ENCODE measurements at places on chromosomes 1 and 21. TPM values are rescaled to one million over a fixed set of nuclear protein-coding genes. Genes with fewer than 3 reads are reported as not detected.
A peak's percentile ranks its signal among the peaks of the same experiment; 100 is the strongest.

C1orf74 gene
- total RNA-seq, result 2.3 TPM

AGMAT gene
- total RNA-seq, result 0.13 TPM

S100A2 gene
- total RNA-seq, result 1.9 TPM

ADGRL4 gene
- 13.5 TPM for total RNA-seq

KPRP gene
- not detected for total RNA-seq

CRP gene
- total RNA-seq, result not detected

GPR3 gene
- 0.30 TPM for total RNA-seq

USH2A gene
- total RNA-seq, result 0.82 TPM

PTGS2 gene
- 7.1 TPM for total RNA-seq

DNA sequence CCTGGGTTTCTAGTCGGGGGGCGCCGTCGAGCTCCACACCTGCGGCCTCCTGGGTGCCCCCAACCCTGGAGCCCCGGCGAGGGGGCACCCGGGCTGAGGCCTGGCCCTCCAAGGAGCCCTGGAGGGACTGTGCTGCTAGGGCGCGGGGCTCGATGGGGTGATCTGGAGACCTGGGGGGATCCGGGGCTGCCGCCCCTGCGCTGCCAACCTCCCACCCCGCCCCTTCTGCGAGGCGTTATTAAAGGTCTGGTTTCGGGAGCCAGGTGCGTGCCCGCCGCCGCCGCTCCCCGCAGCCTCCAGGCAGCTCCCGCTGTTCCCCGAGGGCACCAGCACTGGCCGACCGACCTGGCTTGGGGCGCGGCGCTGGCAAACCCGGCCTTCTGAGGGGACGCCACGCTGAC lies 746 bp upstream of the POFUT2 start:
- no peak for DNase-seq

DNA sequence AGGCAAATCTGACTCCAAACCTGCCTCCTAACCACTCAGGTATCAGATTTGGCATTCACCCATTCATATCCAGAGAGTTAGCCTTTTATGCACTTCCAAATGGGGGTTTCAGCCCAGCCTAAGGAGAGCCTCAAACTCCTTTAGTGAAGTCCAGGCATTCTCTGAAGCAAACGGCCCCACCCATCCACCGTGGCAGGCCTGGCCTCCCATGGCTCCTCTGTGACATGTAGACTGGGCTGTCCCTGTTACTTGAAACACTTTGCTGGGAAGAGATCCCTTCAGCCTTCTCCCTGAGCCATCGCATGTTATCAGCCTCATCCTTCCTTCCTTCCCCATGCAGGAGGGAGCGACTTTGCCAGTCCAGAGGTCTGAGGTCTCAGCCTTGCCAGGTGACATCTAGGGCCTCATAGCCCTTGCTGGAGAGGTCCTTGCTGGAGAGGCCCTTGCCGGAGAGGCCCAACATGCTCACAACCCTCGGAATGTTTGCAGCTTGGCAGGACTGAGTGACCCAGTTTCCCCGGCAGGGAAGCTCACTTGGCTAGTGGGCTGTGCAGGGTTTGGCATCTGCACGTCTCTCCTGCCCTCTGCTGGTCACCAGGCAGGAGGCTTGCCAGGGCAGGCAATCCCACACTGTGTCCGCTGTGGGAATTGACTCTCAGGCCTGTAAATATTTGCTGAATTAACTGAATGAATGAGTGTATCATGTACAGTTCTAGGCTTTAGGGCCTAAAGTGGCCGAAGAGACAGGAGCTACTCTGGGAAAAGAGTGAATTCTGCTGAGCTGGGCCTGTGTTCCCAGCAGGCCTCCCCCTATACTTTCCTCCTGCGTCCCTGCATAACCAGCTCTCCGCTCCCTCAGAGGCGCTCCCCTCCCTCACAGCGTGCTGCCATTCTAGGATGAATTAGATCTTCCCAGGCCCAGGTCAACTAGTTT lies 26.7 kb upstream of the RBM15 start:
- peak; percentile 83 for DNase-seq

GRCh38 chr1:920521-920920 lies 3.2 kb upstream of the SAMD11 start:
- DNase-seq, result no peak

- no peak for DNase-seq
Measured at GRCh38 chr1:246142320-246142893, 364.7 kb downstream of the SMYD3 start.

GRCh38 chr1:2979191-2980072 lies 41.8 kb upstream of the ACTRT2 start:
- no peak for DNase-seq

DNA sequence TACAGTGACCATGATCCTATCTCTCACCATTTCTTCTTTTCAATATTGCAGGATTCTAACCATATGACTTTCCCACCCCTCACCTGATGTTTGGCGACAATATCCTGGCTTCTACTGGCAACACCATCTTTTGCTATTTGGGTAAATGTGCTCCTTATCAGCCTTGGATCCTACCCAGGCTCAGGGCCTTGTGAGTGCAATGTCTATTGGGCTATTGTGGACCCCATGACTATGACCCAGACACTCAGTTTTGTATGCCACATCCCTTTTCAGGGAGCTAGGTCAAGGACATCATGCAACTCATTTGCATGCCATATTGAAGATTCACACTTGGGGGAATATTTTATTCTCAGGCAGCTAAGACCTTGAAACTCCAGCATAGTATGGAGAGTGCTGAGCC lies 67.9 kb downstream of the DDR2 start:
- no peak for DNase-seq

DNA sequence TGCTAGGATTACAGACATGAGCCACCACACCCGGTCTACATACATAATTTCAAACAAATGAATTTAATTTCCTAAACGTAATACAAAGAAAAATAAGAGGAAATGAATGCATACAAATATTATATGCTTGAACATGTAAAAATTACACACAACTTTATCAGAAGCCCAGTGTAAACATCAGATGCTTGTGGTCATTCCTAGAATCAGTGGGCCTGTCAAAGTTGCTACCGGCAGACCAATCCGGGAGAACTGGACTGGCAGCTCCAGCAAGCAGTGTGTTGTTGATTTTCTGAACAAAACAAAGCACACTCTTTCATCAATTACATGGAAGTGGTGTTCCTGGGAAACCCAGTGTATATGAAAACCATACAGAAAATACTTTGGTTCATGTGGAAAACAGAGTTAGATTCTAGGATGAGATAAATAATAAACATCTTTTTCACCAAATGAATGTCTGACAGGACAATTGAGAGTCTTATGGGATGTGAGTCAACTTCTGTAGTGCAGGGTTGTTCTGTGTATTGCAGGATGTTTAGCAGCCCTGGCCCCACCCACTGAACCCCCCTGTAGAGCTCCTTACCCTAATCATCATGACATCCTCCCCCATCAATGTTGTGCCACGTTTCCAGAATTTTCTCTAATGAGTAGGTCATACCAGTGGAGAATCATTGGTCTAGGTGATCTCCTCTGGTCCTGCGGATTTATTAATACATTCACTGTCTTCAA lies 33.8 kb downstream of the MFSD2A start:
- DNase-seq, result no peak

DNA sequence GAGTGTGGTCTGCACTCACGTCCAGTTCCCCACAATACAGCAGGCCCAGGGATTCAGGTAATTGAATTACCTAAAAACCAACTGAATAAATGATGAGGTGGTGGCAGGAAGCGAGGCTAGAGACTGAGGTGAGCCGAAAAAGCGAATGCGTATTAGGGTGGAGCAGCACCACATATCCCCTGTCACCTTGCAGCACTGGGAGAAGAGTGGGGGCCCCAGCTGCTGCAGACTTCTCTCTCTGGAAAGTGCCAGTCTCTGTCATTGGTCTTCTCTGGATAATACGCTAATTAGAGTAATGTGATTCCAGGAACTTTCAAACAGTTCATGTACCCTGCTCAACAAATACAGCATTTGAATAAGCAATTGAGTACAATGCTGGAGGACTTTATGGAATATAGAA lies 199.0 kb downstream of the RPS6KC1 start:
- DNase-seq, result no peak

GRCh38 chr1:7011826-7012225 lies 226.6 kb downstream of the CAMTA1 start:
- no peak for DNase-seq

GRCh38 chr1:234840253-234840652 lies 230.3 kb upstream of the IRF2BP2 start:
- no peak for DNase-seq

- no peak for DNase-seq
Measured at GRCh38 chr1:33379631-33380354, 51.1 kb downstream of the PHC2 start.

- no peak for DNase-seq
Measured at GRCh38 chr1:34774957-34775356, 6.1 kb upstream of the GJB3 start.

DNA sequence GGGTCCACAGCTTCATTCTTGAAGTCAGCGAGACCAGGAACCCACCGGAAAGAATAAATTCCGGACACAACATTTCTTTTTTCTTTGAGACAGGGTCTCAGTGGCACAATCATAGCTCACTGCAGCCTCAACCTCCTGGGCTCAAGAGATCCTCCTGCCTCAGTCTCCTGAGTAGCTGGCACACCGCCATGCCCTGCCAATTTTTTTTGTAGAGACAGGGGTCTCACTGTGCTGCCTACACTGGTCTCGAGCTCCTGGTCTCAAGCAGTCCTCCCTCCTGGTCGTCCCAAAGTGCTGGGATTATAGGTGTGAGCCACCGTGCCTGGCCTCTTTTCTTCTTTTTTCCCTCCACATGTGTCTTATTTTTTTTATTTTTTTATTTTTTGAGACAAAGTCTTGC lies 20.6 kb upstream of the ENO1 start:
- DNase-seq, result no peak

DNA sequence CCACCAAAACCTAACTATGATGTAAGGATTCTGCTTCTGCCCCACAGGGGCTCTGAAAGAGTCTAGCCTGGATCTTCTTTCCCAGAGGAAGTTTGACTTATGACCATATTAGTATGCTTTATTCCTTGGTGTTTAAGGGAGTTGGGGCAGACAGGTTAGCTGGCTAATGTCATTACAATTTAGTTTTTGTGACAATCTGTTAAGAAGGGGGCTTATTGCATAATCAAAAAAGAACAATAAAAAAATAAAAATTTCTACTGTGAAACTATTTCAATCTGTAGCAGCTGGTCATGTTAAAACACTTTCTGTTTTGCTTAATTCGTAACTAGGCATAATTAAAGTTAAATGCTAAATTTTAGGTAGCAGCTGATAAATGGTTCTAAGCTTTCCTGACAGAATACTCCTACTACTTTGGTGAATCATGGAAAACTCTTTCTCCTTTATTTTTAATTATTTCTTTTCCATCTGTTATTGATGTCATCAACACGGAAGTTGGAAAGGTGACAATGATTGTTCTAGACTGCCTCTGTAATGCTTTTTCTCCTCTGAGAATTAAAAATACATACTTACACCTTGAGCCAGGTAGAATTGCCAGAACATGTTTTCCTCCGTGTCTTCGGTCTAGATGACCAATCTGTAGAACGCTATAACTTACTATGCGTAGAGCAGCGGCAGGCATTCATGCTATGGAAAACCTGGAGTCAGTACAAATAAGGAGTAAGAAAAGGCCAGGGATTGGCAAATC lies 18.6 kb downstream of the DYRK3 start:
- DNase-seq, result no peak

DNA sequence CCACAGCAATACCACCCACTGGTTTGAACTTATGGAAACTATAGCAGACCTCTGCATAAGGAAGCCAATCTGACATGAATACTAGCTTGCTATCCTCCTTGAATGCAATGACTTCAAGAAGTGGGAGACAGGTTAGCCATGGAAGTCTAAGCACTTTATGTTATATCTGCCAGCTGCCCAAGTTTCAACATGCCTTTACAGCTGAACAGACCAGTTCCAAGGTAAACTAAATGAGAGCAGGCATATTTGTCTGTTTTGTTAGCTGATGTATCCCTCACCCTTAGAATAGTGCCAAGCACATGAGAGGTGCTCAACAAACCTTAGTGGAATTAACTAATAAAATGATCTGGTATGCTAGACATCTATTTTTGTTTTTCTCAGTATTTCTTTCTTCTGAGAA lies 65.1 kb downstream of the ALG14 start:
- no peak for DNase-seq

- no peak for DNase-seq
Measured at GRCh38 chr1:204871405-204872037, 859 bp downstream of the NFASC start.

GRCh38 chr1:97204468-97204867 lies 482.9 kb downstream of the PTBP2 start:
- DNase-seq, result no peak

- DNase-seq, result no peak
Measured at GRCh38 chr1:227320476-227320875, 2.2 kb upstream of the CDC42BPA start.

DNA sequence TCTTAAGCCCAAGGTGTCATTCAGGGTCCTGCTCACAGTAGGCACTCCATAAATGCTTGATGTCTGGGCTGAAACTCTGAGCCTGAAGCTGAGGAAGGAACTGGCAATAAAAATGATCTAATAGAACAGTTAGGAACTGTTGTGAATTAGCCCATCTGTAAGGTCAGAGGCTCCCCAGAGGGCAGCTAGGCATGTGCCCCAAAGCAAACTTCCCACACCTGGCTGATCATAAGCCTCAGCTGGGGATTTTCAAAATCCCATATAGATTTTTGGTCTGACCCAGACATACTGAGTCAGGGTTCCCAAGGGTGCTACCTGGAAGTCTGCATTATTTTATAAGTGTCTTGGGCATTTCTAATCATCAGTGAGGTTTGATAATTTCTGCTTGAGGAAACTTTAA lies 309.4 kb upstream of the PROX1 start:
- DNase-seq, result no peak

- peak; percentile 64 for DNase-seq
Measured at GRCh38 chr1:206513312-206514111, 6.2 kb downstream of the RASSF5 start.

- DNase-seq, result no peak
Measured at GRCh38 chr1:96095849-96096612, 625.6 kb upstream of the PTBP2 start.

GRCh38 chr1:183739741-183740271 lies 65.1 kb upstream of the RGL1 start:
- DNase-seq, result no peak

DNA sequence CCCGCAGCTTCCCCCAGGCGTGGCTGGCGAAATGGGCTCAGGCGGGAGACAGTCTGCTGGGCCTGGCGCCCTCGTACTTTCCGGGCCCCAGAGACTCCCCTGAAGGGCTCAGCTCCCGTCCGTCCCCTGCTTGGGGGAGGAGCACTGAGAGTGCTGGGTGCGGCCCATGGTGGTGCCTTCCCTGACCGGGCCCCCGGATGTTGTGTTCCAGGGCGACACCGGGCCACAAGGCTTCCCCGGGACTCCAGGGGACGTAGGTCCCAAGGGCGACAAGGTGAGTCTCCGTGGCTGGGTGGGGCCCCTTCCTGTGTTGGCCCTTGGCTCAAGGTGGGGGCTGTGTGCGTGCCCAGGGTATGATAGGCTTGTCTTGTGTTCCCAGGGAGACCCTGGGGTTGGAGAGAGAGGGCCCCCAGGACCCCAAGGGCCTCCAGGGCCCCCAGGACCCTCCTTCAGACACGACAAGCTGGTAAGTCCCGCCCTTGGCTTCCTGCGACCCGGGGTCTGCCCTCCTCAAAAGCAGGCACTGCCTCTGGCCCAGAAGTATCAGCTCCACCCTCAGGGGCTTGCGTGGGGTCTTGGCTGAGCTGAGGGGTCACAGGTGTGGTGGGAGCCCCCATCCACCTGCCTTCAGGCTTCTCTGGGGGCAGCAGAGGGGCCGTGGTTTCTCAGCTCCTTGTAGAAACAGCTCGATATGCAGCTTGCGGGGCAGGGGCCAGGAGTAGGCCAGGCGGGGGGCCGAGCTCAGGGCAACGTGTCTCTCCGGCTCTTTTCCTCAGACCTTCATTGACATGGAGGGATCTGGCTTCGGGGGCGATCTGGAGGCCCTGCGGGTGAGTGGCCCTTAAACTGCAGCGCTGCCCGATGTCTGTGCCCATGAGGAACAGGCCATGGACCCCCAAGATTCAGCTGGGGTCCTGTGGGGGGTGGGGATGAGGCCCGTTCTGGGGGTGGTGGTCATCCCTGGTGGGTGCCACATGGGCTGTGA lies 62.3 kb downstream of the SLC19A1 start:
- DNase-seq, result peak; percentile 9

Measured in heart right ventricle (tissue), 16 donors.